HS-5 (cell line): ENCODE measurements at places on chromosomes 6 and 20.
A peak's percentile ranks its signal among the peaks of the same experiment; 100 is the strongest.

- no peak for DNase-seq
Measured at GRCh38 chr6:22800451-22800850, 231.1 kb downstream of the HDGFL1 start.

DNA sequence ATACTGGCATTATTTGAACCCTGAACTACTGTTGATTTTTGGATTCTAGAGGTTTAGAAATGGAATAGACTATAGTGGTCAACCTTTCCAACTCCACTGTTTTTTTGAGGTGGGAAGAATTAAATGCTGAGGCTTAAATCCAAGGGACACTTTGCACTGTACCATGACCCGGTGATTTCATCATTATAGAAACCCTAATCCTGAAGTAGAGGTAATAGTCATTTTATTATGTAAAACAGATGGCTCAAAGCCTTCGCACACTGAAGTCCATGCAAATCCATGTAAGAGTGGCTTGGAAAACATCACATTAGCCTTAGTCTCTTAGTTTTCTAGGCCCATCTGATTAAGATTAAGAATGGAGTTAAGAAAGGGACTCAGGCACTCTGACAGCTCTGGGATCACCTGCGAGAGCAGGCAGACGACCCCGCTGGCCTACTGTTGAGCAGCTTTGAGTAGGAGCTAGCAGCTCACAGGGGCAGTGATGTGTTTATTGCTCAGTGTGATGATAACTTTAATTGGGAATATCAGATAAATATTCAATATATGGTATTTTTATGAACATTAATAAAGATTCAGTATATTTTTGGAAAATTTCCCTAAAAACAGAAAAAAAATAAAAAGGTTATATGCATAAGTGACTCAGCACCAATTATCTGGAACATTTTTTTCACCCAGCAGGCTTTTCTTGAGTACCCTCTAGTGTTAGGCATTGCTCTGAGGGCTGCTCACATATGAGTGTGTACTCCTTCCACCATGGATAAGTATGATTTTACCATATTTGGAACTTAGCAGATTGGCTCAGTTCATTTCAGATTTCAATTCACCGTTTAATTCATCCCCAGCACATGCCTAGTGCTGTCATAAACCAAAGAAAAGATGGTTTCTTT is 13.4 kb downstream of the SLX4IP start:
- no peak for DNase-seq

GRCh38 chr6:56843476-56844349 is 111.2 kb upstream of the BEND6 start:
- no peak for DNase-seq

DNA sequence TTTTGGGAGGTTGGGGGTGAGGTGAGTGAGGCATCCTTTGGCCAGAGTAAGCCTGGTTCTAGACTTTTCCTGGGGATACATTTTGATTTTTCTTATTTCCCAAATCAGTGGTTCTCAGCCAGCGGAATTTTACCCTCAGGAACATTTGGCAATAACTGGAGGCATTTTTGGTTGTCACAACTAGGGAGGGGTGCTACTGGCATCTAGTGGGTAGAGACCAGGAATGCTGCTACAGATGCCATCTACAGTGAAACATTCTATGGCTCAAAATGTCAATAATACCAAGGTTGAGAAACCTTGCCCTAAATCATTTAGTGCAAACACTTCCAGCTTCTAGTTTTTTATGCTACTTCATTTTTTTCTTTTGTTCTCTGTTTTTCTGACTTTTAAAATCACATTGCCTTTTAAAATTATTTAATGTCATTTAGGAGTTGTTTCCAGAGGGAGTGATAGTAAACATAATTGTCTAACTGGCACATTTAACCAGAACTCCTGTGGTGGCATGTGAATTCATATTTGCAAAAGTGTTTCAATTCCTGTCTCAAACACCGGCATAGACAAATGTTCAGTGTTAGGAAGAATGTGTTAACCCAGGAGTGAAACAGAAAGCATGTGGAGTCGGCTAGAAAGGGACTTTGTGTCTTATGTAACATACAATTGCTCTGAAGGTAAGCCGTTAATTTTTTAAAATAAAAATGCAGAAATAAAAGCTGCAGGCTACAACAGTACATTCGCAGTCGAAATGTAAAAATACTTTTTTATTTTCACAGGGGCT is 59.0 kb downstream of the QRSL1 start:
- DNase-seq: no peak

- no peak for DNase-seq
Measured at GRCh38 chr20:49808753-49809152, 3.9 kb upstream of the SLC9A8 start.

DNA sequence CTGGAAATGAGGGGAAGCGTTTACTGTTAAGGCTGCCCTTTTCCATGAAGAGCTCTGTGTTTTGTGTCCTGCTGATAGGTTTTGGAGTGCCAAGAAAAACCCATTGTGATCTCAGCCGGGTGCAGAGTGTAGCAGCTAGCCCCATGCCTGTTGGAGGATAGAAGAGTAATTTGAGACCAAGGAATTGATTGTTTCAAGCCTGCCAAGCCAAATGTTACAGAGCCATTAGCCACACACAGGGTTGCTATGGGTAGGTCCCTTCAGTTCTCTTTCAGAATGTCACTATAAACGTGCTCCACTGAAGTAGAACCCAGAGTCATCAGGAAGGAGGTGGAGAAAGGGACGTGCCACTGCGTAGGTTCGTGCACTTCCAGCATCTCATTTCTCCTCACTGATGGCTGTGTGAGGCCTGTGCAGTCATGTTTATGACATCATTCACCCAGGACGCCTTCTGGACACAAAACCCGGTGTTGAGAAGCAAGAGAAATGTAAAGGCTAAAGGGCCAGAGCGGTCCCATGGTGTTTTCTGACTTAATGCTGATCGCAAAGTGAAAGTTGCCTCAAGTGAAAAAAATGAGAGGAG is 6.6 kb downstream of the GMPR start:
- DNase-seq: no peak

DNA sequence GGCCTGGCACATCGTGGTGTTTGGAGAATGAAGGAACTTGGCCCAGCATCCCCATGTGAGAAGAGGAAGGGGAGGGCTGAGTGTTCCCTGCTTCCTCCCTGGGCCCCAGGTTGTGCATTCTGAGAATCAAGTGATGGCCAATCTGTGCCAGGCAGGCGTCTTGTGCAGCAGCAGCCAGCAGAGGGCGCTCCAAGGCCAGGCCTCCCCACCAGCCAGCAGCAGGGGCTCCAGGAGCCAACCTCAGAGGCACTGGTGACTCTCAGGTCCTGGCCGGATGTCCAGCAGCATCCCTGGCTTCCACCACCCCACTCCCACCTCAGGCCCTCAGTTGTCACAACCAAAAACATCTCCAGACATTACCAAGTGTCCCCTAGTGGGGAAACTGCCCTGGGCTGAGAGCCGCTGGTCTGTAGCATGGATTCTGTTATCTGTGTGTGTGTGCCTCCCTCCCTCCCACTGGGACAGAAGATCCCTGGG is 192.0 kb downstream of the PREX1 start:
- DNase-seq: peak; percentile 55

DNA sequence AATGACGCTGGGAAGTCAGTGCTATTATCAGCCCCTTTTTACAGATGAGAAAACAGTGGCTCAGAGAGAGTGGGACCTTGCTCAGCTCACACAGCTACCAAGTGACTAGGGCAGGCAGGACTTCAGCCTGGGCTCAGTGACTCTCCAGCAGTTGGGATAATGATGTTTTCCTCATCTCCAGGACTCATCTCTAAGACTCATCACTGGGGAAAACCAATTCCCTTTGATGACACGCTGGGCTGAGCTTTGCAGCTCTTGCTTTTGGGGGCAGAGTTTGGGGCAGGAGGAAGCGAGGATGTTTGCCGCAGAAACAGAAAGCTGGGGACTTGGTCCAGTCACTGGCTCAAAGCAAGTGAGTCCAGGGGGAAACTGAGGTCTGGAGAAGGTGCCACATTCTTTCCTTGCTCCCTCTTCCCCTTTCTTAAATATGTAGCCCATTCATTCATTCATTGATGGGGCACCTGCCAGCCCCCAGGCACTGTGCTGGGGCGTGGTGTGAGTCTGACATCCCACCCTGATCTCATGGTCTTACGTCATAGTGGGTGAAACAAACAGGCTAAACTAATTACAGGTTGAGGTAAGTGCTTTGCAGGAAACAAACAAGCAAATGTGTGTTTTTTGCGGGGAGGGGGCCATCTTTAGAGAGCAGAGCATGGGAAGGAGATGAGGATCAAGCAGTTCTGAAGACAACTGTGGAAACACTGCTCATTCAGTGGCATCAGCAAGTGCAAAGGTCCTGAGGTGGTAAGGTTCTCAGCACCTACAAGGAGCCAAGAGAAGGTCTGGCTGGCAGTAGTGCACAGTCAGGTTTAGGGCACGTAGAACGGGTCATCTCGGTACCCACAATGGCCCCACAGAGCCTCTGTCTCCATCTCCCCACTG is 74.4 kb upstream of the PMEPA1 start:
- no peak for DNase-seq

DNA sequence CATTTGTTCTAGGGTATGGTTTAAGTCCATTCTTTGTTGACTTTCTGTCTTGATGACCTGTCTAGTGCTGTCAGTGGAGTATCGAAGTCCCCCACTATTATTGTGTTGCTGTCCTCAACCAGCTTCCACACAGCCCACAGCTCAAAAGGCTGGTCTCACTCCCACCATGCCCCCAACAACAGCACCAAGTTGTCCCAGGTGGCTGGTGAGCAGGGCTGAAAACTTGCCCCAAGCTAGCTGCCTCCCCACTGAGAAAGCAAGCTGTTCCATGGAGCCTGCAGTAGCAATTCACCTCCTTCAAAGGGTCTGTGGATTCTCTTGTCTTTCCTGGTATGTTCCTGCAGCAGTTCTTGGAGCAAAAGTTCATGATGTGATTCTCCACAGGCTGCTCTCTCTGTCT is 221.0 kb downstream of the SYNDIG1 start:
- no peak for DNase-seq

GRCh38 chr6:91683240-91683639 is 1096.4 kb upstream of the MAP3K7 start:
- no peak for DNase-seq

DNA sequence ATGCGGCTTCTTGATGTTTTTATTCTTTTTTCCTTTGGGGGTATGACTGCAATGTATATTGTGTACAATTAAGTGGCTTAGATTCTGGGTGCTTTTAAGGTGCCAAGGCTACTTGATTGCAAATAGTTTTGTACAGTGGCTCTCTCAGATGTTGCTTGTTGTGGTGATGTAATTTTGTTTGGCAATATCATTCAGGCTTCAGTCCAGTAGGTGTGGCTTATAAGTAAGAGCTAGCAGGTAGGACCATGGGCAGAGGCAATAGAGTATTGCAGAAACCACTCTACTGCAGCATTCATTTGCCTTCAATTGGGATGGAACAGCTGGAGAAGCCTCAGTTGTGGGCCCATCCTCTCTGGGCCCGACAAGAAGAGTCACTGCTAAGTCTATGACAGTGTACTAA is 407.9 kb upstream of the MAN1A1 start:
- DNase-seq: no peak
